ENCODE measurements at places on chromosomes 2 and 18.
A peak's percentile ranks its signal among the peaks of the same experiment; 100 is the strongest.

DNA sequence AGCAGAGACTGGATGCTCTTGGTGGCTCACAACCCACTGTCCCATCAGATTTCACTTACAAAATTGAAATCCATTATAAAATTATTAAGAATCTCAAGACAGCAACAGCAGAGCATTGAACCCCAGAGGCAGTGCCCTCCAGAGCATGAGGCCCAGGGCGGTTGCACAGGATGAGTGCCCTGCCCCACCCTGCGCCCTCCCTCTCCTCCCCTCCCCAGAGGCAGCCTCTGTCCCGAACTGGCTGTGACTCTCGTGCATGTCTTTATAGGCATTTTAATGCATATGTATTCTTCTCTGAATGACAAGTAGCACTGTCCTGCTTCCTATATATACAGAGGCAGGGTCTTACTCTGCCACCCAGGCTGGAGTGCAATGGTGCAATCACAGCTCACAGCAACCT, 10.4 kb downstream of the MFSD2B start:
- no peak overlapping the region for H3K27ac ChIP-seq
- no peak overlapping the region for H3K4me3 ChIP-seq
- no peaks in the 10 kb centered on the region for H3K4me1 ChIP-seq
- DNase-seq: no peak

- H3K36me3 ChIP-seq: no peaks in the 10 kb centered on the region
- no peak overlapping the region for H3K27ac ChIP-seq
- H3K4me3 ChIP-seq: no peak overlapping the region
- no peaks in the 10 kb centered on the region for H3K4me1 ChIP-seq
Measured at GRCh38 chr2:187541086-187542085, 12.8 kb downstream of the TFPI start.

- H3K4me1 ChIP-seq: peaks cover 60% of the 10 kb centered on the region
- DNase-seq: peak; percentile 84
- peak overlapping the region; percentile 92 for H3K27ac ChIP-seq
Measured at GRCh38 chr2:42102024-42102590, 54.3 kb downstream of the PKDCC start.

DNA sequence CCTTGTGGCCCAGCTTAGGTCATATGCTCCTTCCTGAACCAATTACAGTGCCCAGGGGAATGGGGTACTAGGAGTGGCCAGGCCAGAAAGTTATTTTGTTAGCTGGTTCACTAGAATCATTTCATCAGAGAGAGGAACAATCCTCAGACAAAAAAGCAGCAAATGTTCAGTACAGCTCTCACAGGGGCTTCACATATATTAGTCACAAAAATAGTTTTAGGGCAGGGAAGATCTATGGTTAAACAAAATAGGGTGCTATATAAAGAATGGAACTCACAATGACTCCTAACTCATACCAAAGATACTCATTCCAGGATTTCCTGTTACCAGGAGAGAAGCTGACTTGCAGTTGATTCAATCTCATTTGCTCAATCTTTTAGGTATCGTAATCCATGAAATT, 71.0 kb downstream of the CWC22 start:
- H3K36me3 ChIP-seq: no peaks in the 10 kb centered on the region
- DNase-seq: no peak
- H3K4me1 ChIP-seq: no peaks in the 10 kb centered on the region
- no peaks in the 10 kb centered on the region for H3K27me3 ChIP-seq
- H3K4me3 ChIP-seq: no peak overlapping the region

DNA sequence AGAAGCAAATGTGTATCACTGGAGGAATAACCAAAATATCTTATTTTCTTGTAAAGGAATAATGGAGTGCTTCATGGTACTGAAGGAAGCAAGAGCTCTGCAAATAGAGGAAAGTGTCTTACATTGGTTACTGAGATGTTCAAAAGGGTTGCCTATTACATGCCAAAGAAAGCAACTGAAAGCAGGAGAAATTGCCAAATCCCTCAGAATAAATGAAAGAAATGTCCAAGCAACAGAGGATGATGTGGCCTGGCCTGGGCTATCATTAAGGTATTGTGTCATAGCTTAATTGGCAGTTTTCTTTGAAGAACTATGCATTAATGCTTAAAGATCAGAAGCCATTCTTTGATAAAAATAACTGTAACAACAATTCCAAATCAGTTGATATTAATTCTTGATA, 173.7 kb downstream of the RAB3GAP1 start:
- H3K4me1 ChIP-seq: no peaks in the 10 kb centered on the region
- no peak for DNase-seq
- H3K36me3 ChIP-seq: no peaks in the 10 kb centered on the region
- no peaks in the 10 kb centered on the region for H3K27me3 ChIP-seq

GRCh38 chr2:11551569-11552259, 17.9 kb downstream of the GREB1 start:
- H3K27me3 ChIP-seq: peaks cover 27% of the 10 kb centered on the region
- peaks cover 6% of the 10 kb centered on the region for H3K4me1 ChIP-seq
- no peaks in the 10 kb centered on the region for H3K36me3 ChIP-seq

GRCh38 chr2:96942907-96943632, 43.3 kb downstream of the FAM178B start:
- no peak for DNase-seq
- no peak overlapping the region for H3K27ac ChIP-seq
- peaks cover 2% of the 10 kb centered on the region for H3K27me3 ChIP-seq
- H3K4me3 ChIP-seq: no peak overlapping the region
- peaks cover 19% of the 10 kb centered on the region for H3K4me1 ChIP-seq
- H3K36me3 ChIP-seq: peaks cover 9% of the 10 kb centered on the region

GRCh38 chr2:113266431-113266830, 12.3 kb downstream of the PAX8 start:
- H3K27ac ChIP-seq: no peak overlapping the region
- no peak for DNase-seq
- H3K36me3 ChIP-seq: no peaks in the 10 kb centered on the region
- H3K4me1 ChIP-seq: no peaks in the 10 kb centered on the region

GRCh38 chr2:29531626-29532025, 389.8 kb downstream of the ALK start:
- no peak overlapping the region for H3K27ac ChIP-seq
- H3K27me3 ChIP-seq: peaks cover 5% of the 10 kb centered on the region
- DNase-seq: no peak

DNA sequence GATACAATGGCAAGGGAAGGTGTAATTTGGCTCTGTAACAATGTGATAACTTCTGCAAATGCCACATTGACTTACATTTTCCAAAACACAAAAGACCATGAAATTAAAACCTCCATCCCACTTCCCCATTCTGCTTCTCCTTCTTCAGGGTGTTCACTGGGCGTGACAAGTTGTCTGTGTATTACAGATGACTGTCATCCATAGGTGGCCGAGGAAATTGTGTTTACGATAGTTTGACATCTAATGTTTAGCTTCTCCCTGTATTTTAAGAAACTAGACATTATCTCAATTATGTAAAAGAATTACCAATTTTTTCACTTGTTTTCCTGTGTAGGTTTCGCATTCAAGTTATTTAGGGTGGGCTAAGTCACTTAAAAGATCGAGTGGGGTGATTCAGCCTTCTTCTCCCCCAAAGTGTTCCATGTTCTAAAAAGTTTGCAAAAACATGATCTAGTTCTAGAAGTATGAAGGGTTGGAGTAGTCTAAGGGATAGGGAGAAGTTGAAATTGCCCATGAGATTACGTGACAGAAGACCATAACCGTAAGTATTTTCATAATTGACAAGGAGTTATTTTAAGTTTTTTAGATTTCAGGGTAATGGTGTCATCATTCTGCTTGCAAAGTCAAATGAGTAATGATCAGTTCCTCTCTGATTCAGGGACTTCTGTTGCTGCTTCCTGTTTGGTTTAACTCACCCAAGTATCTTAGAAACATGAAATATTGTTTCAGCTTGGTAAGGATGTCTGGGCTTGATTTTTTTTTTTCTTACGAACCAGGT, 25.2 kb upstream of the CYTIP start:
- peaks cover 19% of the 10 kb centered on the region for H3K36me3 ChIP-seq
- no peaks in the 10 kb centered on the region for H3K27me3 ChIP-seq
- no peak for DNase-seq
- H3K4me3 ChIP-seq: peak overlapping the region; percentile 69

DNA sequence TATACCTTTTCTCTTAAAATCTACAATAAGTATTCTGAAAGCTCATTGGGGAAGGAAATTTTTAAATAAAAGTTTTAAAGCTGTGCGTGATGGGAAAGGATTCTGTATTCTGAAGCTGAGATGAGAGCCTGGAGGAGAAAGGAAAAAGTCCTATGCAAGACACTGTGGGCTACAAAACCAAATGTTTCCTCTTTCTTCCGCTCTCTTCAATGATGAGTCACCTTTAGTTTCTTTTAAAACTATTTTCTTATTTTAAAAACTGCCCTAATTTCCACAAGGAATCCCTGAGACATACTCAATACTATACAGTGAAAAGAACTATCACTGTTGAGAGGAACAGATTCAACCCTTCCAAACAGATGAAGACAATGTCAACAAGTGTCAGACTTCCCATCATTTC, 87.4 kb downstream of the INO80D start:
- H3K27ac ChIP-seq: no peak overlapping the region
- no peak for DNase-seq
- no peaks in the 10 kb centered on the region for H3K27me3 ChIP-seq

- no peak for DNase-seq
- H3K27me3 ChIP-seq: peaks cover 11% of the 10 kb centered on the region
- H3K27ac ChIP-seq: no peak overlapping the region
- H3K4me1 ChIP-seq: peaks cover 18% of the 10 kb centered on the region
Measured at GRCh38 chr2:148565272-148565894, 79.2 kb upstream of the EPC2 start.

GRCh38 chr2:58514252-58514651, 273.1 kb upstream of the FANCL start:
- H3K4me3 ChIP-seq: no peak overlapping the region
- no peak for DNase-seq
- H3K27me3 ChIP-seq: peaks cover 4% of the 10 kb centered on the region
- H3K36me3 ChIP-seq: no peaks in the 10 kb centered on the region
- H3K4me1 ChIP-seq: no peaks in the 10 kb centered on the region

- no peak overlapping the region for H3K4me3 ChIP-seq
- peaks cover 48% of the 10 kb centered on the region for H3K36me3 ChIP-seq
- H3K27ac ChIP-seq: no peak overlapping the region
- no peaks in the 10 kb centered on the region for H3K27me3 ChIP-seq
- H3K4me1 ChIP-seq: peaks cover 21% of the 10 kb centered on the region
Measured at GRCh38 chr2:27667446-27667845, 3.8 kb downstream of the SLC4A1AP start.

GRCh38 chr2:72003124-72003523, 144.5 kb downstream of the CYP26B1 start:
- DNase-seq: no peak
- no peaks in the 10 kb centered on the region for H3K4me1 ChIP-seq
- no peak overlapping the region for H3K4me3 ChIP-seq
- H3K36me3 ChIP-seq: no peaks in the 10 kb centered on the region
- H3K27ac ChIP-seq: no peak overlapping the region

- no peak overlapping the region for H3K27ac ChIP-seq
- no peaks in the 10 kb centered on the region for H3K36me3 ChIP-seq
- H3K27me3 ChIP-seq: peaks cover 2% of the 10 kb centered on the region
- no peak overlapping the region for H3K4me3 ChIP-seq
- H3K4me1 ChIP-seq: peaks cover 5% of the 10 kb centered on the region
Measured at GRCh38 chr2:99507937-99508818, 18.4 kb upstream of the REV1 start.

DNA sequence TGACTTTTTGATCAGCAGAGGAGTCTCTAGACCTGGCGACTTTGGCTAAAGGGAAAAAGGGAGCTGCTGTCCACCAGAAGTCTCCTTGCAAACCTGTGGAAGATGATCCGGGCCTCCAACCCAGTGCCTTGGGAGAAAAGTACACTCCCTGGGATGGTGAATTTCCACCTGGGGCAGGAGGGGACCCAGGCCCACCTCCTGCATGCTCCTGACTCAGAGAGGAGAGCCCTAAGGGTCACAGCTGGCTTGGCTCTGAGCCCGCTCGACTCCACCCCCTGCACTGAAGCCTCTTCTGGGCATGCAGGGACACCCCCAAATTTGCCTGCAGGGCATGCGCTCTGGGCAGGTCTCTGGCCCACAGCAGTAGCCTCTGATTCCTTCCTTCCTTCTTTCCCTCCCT, 66.5 kb downstream of the PDCL3 start:
- H3K36me3 ChIP-seq: no peaks in the 10 kb centered on the region
- no peak for DNase-seq
- H3K4me1 ChIP-seq: peaks cover 27% of the 10 kb centered on the region
- peaks cover 9% of the 10 kb centered on the region for H3K27me3 ChIP-seq

- H3K27ac ChIP-seq: no peak overlapping the region
- peaks cover 26% of the 10 kb centered on the region for H3K36me3 ChIP-seq
- H3K4me1 ChIP-seq: peaks cover 7% of the 10 kb centered on the region
Measured at GRCh38 chr2:241224018-241224850, 35.8 kb downstream of the ANO7 start.

- H3K27me3 ChIP-seq: no peaks in the 10 kb centered on the region
- no peak for DNase-seq
- H3K27ac ChIP-seq: no peak overlapping the region
- no peaks in the 10 kb centered on the region for H3K4me1 ChIP-seq
Measured at GRCh38 chr18:52824126-52824525, 484.1 kb downstream of the DCC start.

GRCh38 chr2:235594041-235594440, 100.2 kb downstream of the AGAP1 start:
- no peaks in the 10 kb centered on the region for H3K27me3 ChIP-seq
- H3K27ac ChIP-seq: no peak overlapping the region
- no peak overlapping the region for H3K4me3 ChIP-seq
- DNase-seq: no peak

GRCh38 chr18:9804517-9805104, 81.2 kb upstream of the TXNDC2 start:
- no peaks in the 10 kb centered on the region for H3K36me3 ChIP-seq
- H3K27me3 ChIP-seq: peaks cover 7% of the 10 kb centered on the region
- no peak for DNase-seq
- H3K4me3 ChIP-seq: no peak overlapping the region

DNA sequence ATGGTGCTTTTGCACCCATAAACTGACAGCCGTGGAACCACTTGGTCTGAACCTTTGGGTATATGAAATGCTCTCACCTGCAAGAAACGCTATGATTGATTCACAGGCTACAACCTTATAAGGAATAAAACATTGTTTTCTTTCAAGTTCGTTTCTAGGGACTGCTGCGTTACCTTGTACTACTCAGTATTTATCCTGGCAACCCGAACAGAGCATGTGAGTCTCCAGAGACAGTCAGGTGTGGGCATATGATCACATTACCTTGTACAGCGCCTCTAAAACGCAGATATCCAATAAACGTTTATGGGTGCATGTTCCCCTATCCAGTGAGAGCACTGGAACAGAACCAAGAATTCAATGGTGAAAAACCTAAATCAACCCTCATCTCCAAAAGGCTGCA, 1.7 kb downstream of the CCBE1 start:
- H3K27ac ChIP-seq: no peak overlapping the region
- H3K36me3 ChIP-seq: no peaks in the 10 kb centered on the region
- H3K4me1 ChIP-seq: peaks cover 4% of the 10 kb centered on the region
- H3K27me3 ChIP-seq: peaks cover 67% of the 10 kb centered on the region
